Right renal pelvis (tissue), 4 donors: ENCODE measurements at places on chromosomes 2 and 18.

DNA sequence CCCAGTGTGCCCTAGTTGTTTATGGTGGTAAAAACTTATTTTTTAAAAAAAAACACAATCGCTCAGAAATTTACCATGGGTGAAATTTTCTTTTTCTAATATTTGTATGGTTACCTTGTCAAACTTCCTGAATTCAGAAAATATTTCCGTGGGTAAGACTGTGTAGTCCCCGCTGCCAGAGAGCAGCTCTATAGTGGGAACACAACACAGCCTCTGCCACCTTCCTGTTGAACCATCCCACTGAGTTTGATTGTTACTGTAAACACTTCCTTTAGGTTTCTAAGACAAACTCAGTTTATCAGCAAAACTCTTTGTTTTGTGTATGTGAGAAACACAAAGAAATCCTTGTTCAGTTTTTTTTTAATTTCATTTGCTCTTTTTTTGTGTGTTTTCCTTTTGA, 17.9 kb downstream of the DNAH6 start:
- DNase-seq = no peak

DNA sequence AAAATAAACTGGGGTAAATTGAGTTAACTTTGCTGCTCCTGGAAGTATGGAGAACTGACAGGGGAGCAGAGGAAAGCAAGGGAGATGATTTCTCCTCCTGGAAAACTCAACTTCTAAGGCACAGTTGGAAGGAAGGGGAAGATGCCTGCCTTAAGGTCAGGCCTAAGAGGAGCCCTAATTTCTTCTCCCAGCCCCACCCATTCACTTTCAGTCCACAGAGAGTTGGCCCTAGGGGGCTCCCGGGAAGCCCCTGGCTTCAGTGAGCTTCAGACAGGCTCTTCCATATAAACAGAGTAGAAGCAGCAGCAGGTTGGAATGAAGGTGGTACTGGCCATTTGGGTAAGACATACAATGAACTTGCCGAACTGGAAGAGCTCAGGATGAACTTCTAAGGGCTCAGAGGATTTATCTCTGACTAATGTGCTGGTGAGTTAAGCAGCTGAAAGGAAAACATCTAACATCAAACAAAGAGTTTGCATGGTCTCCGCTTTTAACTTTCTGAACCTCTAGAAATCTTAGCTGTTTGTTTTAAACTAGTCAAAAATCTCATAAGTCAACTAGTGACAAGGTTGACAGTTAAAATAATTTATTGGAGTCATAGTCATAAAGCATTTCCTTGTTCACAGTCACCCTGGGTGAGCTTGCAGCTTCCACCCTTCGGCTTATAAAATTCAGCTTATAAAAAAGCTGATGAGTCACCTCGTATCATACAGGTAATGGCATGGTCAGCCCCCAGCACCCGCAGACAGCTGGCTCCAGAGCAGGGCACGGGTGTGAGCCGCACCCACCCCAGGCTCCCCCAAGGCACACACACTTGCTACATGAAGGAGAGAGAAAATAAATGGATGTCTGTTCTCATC, 9.8 kb downstream of the MALL start:
- no peak for DNase-seq

DNA sequence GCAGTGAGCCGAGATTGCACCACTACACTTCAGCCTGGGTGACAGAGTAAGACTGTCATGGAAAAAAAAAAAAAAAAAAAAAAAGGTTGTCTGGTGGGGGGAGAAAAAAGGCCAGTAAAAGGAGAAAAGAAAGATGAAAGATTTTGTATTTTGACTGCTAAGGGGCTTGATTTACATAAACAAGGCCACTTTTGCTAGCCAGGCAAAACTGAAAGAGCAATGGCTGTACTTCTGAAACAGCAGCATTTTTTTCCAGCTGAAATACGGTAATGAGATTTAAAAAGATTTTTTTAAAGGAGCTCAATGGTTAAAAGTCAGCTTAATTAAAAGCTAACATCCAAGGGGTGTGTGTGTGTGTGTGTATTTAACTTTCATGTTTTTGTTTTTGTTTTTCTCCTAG, 11.3 kb upstream of the OXER1 start:
- no peak for DNase-seq

GRCh38 chr2:174395969-174396630, 570 bp downstream of the SCRN3 start:
- no peak for DNase-seq

DNA sequence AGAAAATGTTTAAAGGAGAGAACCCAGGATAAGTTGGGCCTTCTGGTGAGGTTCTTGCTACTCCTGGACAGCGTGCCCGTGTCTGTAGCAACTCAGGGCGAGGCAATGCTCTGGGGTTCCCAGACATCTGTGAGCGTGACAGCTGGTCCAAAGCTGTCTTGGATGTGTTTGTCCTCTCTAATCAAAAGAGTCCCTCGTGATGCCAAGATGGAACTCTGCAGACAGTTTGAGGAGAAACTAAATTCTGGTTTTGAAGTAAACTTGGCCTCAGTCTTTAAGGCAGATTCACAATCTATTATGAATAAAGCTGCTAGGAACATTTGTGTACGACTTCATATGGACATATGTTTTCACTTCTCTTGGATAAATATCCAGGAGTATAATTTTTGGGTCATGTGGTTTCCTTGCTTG, 47.3 kb downstream of the TMEM17 start:
- DNase-seq = no peak

DNA sequence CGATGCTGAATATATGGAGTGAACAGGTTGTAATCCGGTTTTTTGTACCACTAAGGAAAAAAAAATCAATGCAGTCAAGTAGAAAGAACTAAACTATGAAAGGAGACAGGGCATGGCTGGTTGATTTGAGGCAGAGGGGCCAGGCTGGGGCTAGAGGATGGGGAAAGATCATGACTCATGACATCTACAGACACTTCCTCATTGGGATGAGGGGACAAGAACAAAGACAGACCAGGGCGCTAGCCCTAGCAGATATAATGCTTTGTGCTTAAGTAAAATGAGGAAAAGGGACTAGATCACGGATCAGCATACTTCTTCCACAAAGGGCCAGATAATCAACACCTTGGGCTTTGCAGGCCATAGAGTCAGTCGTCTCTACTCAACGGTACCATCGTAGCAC, 55.8 kb downstream of the ST6GAL2 start:
- no peak for DNase-seq

- no peak for DNase-seq
These were observed 30.4 kb upstream of the MGAT4A start for GRCh38 chr2:98761267-98761781.

GRCh38 chr18:23506393-23506792, 3.1 kb downstream of the RMC1 start:
- DNase-seq = no peak

DNA sequence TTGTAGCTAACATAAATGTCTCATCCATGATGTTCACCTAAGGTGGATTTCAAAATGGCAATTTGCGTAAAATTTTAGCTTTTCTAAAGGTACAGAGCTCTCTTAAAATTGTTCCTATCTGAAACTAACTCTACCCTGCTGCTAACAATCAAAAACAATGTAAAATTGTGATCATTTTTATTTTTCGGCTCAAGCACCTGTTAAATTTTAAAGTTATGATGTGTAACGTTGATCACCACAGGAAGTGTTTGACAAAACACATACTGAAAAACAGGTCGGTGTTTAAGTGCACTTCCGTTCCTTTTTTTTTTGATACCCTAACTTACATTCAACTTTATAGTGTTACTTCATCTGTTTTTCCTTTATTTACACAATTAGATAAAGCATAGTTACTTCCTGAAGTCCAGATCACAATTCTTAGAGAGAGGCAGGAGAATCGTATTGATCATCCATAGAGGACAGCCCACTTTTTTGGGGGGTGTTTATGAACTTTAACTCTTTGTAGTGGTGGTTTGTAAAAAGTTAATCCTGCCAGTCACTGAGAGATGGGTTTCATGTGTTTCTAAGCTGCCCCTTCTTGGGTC, 6.0 kb upstream of the NCK2 start:
- DNase-seq = no peak

GRCh38 chr2:11786592-11786991, 40.2 kb downstream of the LPIN1 start:
- no peak for DNase-seq

GRCh38 chr2:39486071-39486470, 49.0 kb upstream of the MAP4K3 start:
- DNase-seq = no peak

DNA sequence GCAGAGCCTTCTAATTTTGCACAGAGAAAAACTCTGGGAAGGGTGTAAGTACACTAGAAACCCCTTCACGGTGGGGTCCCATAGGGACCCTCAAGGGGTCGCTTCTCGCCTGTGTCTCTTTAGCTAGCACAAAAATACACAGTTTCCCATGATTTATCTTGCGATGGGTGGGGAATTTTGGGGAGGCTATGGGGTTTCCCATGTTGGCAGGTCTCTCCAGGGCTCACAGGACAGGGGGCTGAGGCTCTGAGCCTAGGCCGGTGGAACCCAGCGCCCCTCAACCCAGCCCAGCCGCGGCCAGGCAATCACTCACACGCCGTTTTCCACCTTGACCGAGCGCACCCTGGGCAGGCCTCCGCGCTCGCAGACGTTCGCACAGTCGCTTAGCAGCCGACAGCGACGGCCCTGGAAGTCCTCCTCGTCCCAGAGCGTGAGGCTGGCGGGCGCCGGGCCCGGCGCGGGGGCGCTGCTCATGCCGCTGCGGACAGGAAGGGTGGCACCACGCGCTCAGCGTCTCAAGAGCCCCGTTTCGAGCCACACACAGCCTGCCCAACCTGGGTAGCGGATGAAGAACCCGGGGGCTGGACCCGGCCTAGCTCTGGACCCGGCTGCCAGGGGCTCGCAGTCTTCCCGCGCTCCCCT, 398 bp downstream of the CRYBA2 start:
- DNase-seq = no peak

DNA sequence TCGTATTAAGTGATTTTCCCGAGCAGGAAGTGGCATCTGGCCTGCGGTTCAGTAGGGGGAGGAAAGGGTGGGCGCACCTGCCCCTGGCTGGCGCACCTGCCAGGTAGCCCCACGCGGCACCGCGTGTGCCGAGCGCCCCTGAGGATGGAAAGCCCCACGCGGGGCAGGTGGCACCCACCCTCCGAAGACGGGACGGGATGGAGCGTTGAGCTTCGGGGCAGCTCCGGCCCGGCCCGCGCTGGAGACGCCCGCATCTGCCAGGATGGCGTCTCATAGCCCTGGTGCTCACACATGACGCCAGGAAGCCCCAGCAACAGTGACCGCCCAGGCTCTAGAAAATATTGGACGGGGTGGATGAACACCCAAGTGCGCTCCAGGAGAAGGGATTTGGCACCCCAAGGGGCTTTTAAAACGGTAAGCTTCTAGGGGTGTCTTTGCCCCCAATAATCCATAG, 2.5 kb upstream of the NFATC1 start:
- no peak for DNase-seq

- DNase-seq = no peak
These were observed 40.6 kb upstream of the SNED1 start for GRCh38 chr2:240957656-240958365.

DNA sequence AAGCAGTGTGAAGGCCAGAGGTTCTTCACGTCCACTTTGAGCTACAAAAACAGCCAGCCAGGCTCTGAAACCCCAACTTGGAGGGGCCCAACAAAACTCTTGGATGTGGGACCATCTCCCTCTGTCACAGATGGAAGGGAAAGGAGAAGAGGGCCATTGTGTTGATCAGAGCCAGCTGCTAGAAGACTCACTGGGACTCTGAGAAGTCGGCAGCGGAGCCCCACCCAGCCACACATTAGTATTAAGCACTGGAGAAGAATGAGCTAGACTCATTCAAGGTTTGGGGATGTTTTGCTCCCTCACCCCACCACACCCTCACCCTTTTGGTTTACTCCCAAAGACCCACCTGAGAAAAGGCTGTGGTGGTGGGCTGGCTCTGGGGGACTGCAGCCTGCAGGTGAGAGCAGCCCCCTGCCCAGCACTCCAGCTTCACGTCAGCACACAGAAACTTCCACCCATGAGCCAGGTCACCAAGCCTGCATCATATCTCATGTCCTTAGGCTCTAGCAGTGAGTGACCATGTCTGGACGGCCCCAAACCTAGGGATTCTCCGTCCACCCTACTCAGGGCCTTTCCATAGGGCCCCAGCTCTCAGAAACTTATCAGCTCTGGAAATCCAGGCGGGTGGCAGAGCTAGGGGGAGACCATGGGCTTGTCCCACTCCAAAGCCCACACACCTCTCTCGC, 12.6 kb downstream of the TEX51 start:
- DNase-seq = no peak

DNA sequence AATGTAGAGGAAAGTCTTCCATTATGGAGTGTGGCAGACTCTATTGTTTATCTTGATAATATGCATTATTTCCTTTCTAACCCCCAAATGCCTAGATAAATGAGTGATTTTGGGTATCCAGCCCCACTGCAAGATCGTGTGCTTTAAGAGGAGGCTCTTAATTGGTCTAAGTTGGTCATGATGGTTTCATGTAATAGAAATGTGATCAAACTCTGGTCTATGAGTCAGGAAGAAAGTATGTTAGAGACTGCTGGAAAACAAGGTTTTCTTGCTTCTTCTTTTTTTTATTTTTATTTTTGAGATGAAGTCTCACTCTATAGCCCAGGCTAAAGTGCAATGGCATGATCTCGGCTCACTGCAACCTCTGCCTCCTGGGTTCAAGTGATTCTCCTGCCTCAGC, 344.5 kb upstream of the TNP1 start:
- no peak for DNase-seq

- no peak for DNase-seq
These were observed 270.0 kb upstream of the FN1 start for GRCh38 chr2:215705771-215706361.

GRCh38 chr2:149375801-149376361, 45.5 kb downstream of the LYPD6 start:
- DNase-seq = no peak

GRCh38 chr2:19746611-19747309, 155.0 kb downstream of the TTC32 start:
- DNase-seq = no peak

DNA sequence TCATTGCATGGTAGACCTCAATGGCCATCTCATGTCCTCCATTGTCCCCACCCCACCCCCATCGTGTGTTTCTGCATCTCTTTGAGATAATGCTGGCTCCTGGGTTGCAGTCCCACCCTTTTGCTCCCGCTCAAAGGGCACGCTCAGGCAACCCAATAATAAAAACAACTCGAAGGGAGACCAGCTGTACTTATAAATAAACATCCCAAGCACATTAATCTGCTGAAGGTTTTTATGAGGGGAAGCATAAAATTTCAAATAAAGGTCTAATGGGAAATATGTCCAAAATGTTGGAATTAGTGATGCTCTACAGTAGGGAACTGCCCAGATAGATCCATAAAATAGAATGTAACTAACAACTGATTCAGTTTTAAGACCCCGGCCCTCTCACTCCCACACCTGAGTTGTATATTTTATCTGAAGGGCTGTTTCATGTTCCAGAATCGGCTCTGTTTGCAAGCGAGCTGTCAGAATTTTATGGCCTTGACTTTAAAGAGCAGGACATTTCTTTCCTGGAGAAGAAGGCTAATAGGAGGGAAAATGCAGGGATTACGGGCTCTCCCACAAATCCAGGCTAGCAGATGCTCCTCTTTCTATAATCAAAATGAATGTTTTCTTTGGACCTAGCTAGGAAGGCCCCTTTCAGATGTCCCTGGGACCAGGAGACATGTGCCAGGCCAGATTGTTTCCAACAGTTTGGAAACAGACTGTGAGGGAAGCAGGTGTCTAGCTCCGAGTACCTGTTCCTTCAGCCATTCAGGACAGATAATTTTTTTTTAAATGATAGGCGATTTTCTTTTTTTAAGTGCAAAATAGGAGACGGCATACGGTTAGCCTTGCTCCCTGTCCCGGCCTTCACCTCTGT, 103.7 kb downstream of the APOB start:
- DNase-seq = no peak

GRCh38 chr2:201950606-201951005, 83.0 kb upstream of the FZD7 start:
- no peak for DNase-seq
